ENCODE measurements at places on chromosomes 1 and 21.
A peak's percentile ranks its signal among the peaks of the same experiment; 100 is the strongest.

DNA sequence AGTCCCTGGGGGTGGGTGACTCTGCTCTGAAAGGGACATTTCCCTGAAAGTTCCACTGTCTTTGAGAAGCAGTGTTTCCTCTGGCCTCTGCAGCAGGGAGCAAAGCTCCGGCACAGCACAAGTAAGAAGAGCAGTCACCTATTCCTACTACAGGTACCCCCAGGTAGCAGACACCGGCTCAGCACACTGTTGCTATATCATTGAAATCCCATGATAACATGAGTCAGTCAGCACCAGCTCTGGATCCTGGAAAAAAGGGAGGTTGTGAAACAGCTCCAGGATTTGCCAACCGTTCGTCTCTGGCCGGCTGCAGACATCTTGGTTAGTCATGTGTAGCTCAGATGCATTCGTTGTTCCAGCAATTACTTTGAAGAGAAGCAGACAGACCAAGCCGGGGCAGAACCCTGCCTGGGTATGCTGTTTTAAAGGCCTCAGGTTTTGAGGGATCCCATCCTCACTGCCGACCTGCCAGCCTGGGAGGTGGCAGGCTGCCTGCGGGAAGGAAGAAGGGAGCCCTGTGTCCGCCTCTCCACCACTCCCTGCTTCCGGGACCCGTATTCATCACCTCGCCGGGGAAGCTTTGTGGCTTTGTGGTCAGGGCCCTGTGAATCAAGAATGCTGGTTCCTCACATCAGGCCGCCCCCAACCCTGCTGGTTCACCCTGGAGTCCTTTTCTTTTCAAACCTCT is 139.2 kb downstream of the CLIC6 start:
- peak; percentile 70 for DNase-seq

DNA sequence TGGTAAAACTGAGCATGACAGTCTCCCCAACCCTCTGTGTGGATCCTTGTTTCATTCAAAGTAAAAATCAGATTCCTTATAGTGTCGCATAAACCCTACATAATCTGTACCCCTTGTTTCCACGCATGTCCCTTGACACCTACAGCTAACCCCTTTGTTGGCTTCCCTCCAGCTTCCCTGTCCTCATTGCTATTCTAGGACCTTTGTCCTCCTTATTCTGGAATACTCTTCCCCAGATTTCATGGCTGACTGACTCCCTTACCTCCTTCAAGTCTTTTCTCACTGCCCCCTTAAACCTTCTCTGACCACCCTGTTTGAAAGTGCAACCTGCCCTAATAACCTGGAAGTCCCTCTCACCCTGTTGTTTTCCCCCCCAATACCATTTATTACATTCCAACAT is 4.0 kb downstream of the RNF11 start:
- no peak for DNase-seq

GRCh38 chr1:35449334-35450008 is 107.7 kb downstream of the KIAA0319L start:
- no peak for DNase-seq

GRCh38 chr1:91325456-91325855 is 79.2 kb downstream of the HFM1 start:
- no peak for DNase-seq

All from CD4-positive, alpha-beta T cell treated with Interleukin-17A for 4 hours (primary cell).